ENCODE measurements at places on chromosomes 1 and 21.

DNA sequence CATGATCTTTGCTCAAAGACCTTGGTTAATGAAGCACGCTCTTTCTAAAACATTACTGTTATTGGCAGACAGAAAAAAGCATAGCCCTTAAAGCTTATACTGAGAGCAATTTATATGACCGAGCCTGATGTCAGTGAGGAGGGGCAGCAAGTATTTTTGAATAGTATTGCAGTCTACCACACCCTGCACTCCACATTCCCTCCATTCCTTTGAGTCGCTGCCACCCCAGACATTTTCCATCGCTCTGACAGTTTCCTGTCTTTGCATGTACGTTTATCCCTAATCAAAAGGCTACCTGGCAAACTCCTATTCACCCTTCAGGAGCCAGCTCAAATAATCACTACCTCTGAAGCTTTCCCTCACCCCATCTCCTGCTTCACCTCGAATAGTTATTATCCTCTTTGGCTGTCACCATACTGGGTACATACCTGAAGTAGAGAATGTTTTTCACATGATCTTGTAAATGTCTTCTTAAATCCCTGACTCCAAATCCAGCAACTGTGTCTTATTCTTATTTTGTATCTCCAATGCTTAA lies 5.5 kb upstream of the JUN start:
- no peak for DNase-seq
- H3K4me1 ChIP-seq, result peaks cover 17% of the 10 kb centered on the region
- no peak overlapping the region for H3K27ac ChIP-seq
- no peaks in the 10 kb centered on the region for H3K27me3 ChIP-seq
- H3K36me3 ChIP-seq, result no peaks in the 10 kb centered on the region

DNA sequence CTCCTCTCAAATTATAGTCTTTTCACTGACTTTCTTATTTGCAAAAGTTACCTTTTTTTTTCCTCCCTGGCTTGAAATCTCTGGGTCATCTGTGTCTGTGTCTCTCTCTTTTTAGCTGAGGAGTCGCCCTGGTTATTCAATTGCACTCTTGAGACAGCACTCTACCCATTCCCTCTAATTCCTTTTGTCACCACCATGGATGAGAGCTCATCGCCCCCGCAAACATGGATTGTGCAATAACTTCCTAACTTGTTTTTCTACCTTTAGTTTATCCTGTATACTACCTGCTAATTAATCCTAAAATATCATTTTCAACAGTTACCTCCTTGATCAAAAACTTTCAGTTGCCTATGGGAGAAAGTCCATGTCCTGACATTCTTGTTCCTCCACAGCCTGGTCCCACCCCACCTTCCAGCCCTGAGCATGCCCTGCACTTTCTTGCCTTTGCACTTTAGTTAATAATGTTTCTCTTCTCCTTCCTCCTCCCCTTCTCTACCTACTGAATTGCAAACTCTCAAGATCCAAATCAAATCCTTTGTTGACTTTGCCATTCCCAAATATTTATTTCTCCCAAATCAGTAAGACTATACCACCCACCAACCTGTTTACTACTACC lies 110.4 kb upstream of the MAGI3 start:
- no peaks in the 10 kb centered on the region for H3K36me3 ChIP-seq
- DNase-seq, result no peak
- H3K4me3 ChIP-seq, result no peak overlapping the region
- no peak overlapping the region for H3K27ac ChIP-seq

GRCh38 chr1:98048244-98048643 lies 127.4 kb upstream of the DPYD start:
- H3K27ac ChIP-seq, result no peak overlapping the region
- no peak for DNase-seq
- H3K27me3 ChIP-seq, result peaks cover 35% of the 10 kb centered on the region
- no peaks in the 10 kb centered on the region for H3K36me3 ChIP-seq

- no peak for DNase-seq
- no peaks in the 10 kb centered on the region for H3K27me3 ChIP-seq
- H3K36me3 ChIP-seq, result no peaks in the 10 kb centered on the region
- no peak overlapping the region for H3K4me3 ChIP-seq
- peaks cover 22% of the 10 kb centered on the region for H3K4me1 ChIP-seq
Measured at GRCh38 chr1:154611150-154611862, 3.3 kb upstream of the ADAR start.

GRCh38 chr1:223707256-223708000 lies 4.9 kb upstream of the CAPN2 start:
- peak overlapping the region; percentile 76 for H3K27ac ChIP-seq
- H3K36me3 ChIP-seq, result no peaks in the 10 kb centered on the region
- H3K27me3 ChIP-seq, result no peaks in the 10 kb centered on the region
- H3K4me1 ChIP-seq, result peaks cover 48% of the 10 kb centered on the region
- peak overlapping the region; percentile 60 for H3K4me3 ChIP-seq
- peak; percentile 90 for DNase-seq

GRCh38 chr1:202155478-202156021 lies 4.9 kb downstream of the PTPN7 start:
- no peaks in the 10 kb centered on the region for H3K36me3 ChIP-seq
- no peaks in the 10 kb centered on the region for H3K4me1 ChIP-seq
- H3K27me3 ChIP-seq, result no peaks in the 10 kb centered on the region
- H3K27ac ChIP-seq, result no peak overlapping the region
- DNase-seq, result no peak
- no peak overlapping the region for H3K4me3 ChIP-seq

GRCh38 chr1:59972216-59972927 lies 45.8 kb upstream of the CYP2J2 start:
- peaks cover 4% of the 10 kb centered on the region for H3K27me3 ChIP-seq
- H3K4me3 ChIP-seq, result no peak overlapping the region
- DNase-seq, result no peak
- H3K4me1 ChIP-seq, result no peaks in the 10 kb centered on the region

GRCh38 chr1:227038401-227038800 lies 98.3 kb downstream of the COQ8A start:
- DNase-seq, result no peak
- no peak overlapping the region for H3K4me3 ChIP-seq
- H3K4me1 ChIP-seq, result no peaks in the 10 kb centered on the region
- no peaks in the 10 kb centered on the region for H3K36me3 ChIP-seq

- H3K27ac ChIP-seq, result peak overlapping the region; percentile 87
- H3K36me3 ChIP-seq, result no peaks in the 10 kb centered on the region
- H3K27me3 ChIP-seq, result no peaks in the 10 kb centered on the region
- DNase-seq, result no peak
- no peak overlapping the region for H3K4me3 ChIP-seq
- H3K4me1 ChIP-seq, result peaks cover 47% of the 10 kb centered on the region
Measured at GRCh38 chr21:41727784-41728763, 38.8 kb downstream of the RIPK4 start.

GRCh38 chr1:8456308-8456912 lies 138.5 kb downstream of the SLC45A1 start:
- DNase-seq, result no peak
- H3K4me1 ChIP-seq, result peaks cover 22% of the 10 kb centered on the region
- H3K4me3 ChIP-seq, result no peak overlapping the region
- no peaks in the 10 kb centered on the region for H3K27me3 ChIP-seq
- peaks cover 3% of the 10 kb centered on the region for H3K36me3 ChIP-seq
- peak overlapping the region; percentile 52 for H3K27ac ChIP-seq

GRCh38 chr1:230301822-230302221 lies 124.3 kb downstream of the PGBD5 start:
- peaks cover 3% of the 10 kb centered on the region for H3K4me1 ChIP-seq
- no peak overlapping the region for H3K4me3 ChIP-seq
- no peaks in the 10 kb centered on the region for H3K27me3 ChIP-seq

DNA sequence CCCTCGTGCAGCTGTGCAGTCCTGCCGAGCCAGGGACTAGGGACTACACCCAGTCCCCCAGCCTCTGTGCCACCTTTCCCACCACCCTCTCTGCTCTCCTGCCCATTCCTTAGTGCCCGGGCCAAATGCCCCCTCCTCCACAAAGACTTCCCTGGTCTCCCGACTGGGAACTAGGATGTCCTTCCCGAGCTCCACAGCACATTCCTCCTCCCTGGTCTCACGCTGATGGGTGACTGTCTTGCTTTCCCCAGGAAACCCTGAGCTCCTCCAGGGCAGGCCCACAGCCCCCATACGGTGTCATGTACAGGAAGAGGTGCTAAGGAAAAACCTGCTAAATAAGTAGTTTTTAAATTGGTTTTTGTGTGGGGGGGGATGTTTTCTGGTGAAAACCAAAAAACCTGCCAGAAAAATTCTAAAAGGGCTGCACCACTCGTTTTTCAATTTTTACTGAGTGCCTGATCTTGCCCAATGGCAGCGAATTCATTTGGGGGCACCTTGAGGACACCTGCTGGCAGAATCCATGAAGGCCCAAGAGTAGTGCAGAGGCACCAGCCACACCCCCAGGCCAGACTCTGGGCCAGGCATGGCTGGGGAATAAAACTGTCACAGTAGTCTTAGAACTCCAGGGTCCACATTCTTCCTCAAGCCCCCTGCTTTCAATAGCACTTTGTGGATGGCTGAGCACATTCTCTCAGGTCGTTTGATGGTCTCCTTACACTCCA lies 50.4 kb downstream of the GLIS1 start:
- no peak overlapping the region for H3K4me3 ChIP-seq
- H3K36me3 ChIP-seq, result no peaks in the 10 kb centered on the region
- no peak for DNase-seq
- no peaks in the 10 kb centered on the region for H3K4me1 ChIP-seq
- H3K27ac ChIP-seq, result no peak overlapping the region

DNA sequence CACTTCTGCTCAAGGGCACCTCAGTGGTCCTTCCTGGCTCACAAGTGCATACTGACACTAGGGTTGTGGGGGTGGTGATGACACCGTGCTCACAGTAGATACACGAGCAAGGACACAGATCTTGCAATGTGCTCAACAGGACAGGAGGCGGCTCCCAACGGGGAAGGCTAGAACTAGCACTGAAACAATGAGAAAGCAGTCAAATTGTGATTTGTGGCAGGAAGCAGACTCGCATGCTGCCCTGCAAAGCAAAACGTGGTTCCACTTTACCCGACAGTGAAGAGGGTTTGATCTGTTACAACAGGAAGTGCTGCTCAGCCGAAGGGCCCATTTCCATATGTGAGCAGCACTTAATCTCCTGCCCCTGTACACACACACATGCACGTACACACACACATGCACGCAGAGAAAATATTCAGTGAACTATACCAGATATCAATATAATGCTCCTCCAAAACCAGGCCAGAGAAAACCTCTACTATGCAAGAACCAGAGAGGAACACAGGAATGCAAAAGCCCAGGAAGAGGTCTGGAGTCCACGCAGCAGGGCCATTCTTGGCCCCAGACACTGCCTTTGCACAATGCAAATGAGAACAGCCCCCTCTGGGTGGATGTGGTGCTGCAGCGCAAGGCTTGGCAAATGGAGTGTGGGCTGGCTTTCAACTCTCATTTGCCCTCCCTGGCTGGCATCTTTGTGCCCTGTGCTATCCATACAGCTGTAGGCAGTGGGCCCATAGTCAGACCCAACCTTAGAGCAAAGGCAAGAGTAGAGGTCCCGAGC lies 47.1 kb downstream of the KANK4 start:
- H3K4me3 ChIP-seq, result no peak overlapping the region
- no peak for DNase-seq
- no peaks in the 10 kb centered on the region for H3K27me3 ChIP-seq

DNA sequence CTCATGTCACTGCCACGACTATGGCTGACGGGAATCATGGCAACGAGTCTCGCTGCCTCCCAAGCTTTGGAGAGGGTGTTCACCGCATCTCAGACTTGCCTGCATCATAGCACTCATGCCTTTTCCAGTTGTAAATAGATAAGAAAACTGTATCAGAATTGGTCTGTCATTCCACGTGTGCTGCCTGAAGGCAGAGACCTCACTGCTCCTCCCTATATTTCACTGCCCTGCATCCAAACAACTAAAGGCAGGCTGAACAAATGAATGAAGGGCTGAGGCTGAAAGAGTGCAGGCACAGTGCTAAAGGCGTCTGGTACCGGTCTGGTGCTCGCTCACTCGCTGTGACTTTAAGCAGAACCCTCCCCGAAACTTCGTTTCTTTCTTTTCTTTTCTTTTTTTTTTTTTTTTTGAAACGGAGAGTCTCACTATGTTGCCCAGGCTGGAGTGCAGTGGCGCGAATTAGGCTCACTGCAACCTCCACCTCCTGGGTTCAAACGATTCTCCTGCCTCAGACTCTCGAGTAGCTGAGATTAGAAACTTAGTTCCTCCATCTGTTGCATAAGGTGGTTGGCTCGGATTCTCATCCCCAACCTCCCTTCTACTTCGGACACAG lies 542 bp downstream of the EIF2B3 start:
- H3K36me3 ChIP-seq, result no peaks in the 10 kb centered on the region
- peak overlapping the region; percentile 92 for H3K4me3 ChIP-seq
- H3K27ac ChIP-seq, result peak overlapping the region; percentile 25
- no peak for DNase-seq
- H3K4me1 ChIP-seq, result peaks cover 8% of the 10 kb centered on the region

- no peak overlapping the region for H3K4me3 ChIP-seq
- H3K27me3 ChIP-seq, result no peaks in the 10 kb centered on the region
- H3K4me1 ChIP-seq, result peaks cover 12% of the 10 kb centered on the region
- no peak for DNase-seq
Measured at GRCh38 chr1:21283524-21283923, 6.7 kb downstream of the ECE1 start.

DNA sequence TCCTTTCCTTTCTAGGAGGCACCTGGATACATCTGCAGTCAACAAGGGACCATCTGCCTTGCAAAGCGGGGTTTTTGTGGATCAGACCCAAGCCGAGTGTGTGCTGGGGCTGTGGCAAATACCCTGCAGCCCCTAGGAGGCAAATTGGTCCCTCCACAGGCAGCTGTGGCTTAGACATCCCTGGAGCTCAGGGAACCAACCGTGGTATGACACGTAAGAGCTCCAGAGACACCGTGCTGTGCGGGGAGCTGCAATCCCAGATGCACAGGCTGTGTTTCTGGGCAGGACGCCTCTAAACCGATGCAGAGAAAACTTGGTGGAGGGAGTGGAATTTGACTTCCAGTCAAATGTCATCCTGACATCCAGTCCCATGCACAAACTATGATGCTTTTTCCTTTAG lies 141.5 kb downstream of the KAZN start:
- no peaks in the 10 kb centered on the region for H3K36me3 ChIP-seq
- peaks cover 24% of the 10 kb centered on the region for H3K4me1 ChIP-seq
- DNase-seq, result no peak
- no peak overlapping the region for H3K27ac ChIP-seq
- H3K4me3 ChIP-seq, result no peak overlapping the region

DNA sequence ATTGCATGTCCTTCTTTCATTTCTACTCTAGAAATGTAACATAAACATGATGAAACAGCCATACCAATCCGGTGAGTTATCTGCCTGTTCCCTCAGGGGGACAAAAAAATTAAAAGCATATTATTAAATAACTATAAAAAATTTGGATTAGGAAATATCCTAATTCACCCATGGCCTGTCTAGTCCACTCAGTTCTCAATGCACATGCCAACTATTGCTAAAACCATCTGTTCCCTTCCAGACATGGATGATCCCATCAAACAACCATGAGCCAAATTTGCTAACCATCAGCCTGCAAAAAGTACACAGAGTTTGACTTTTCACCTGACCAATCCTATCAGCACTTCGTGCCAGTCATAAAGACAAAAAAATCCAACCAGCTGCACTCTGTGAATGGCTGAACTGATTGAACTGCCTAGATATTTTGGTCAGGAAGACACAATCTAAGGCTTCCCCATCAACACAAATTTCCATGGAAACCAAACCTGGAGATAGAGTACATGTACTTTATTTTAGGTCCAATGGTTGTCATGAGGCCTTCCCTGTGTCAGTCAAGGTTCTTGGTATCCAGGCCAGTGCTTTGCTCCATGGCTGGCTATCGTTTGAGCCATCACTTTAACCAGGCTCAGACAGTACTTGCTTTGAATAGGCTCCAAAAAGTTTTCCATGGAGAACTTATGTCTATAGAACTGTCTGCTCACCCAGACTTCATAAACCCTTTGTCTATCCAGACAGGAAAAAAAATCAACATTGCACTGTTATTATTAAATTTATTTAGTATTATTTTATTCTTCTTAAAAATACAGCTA lies 570.8 kb downstream of the LTN1 start:
- no peak for DNase-seq
- H3K4me1 ChIP-seq, result peaks cover 6% of the 10 kb centered on the region
- no peaks in the 10 kb centered on the region for H3K27me3 ChIP-seq
- no peaks in the 10 kb centered on the region for H3K36me3 ChIP-seq
- no peak overlapping the region for H3K4me3 ChIP-seq
- no peak overlapping the region for H3K27ac ChIP-seq
